ENCODE measurements at places on chromosomes 4 and X.
A peak's percentile ranks its signal among the peaks of the same experiment; 100 is the strongest.

DNA sequence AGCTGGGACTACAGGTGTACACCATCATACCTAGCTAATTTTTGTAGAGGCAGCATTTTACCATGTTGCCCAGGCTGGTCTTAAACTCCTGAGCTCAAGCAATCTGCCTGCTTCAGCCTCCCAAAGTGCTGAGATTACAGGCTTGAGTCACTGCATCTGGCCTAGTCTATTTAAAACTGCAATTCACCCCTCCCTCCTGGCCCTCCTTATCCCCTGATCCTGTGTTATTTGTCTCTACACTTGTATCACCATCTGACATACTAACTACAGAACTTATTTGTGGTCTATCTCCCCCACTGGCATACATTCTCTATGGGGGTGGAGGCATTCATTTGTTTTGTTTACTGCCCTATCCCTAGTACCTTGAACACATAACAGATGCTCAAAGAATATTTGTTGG, 23.7 kb downstream of the CC2D2A start:
- DNase-seq = no peak

DNA sequence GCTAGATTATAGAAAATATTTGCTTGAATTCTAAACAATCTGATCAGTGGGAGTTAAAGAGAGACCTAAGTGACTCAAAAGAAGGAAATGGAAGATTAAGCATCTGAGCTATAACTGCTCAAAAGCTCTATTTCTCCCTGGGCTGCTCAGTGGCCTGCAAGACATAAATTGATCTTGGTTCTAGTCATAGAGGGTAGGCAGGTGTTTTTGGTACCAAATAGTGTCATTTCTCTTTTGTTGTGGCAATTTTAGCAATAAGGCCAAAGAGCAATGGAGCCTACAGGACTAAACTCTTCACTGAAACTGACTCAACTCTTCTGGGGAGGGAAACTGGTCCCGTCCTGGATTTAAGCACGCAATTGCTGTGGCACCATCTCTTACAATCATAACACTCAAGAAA, 33.9 kb upstream of the BMP2K start:
- DNase-seq = no peak

DNA sequence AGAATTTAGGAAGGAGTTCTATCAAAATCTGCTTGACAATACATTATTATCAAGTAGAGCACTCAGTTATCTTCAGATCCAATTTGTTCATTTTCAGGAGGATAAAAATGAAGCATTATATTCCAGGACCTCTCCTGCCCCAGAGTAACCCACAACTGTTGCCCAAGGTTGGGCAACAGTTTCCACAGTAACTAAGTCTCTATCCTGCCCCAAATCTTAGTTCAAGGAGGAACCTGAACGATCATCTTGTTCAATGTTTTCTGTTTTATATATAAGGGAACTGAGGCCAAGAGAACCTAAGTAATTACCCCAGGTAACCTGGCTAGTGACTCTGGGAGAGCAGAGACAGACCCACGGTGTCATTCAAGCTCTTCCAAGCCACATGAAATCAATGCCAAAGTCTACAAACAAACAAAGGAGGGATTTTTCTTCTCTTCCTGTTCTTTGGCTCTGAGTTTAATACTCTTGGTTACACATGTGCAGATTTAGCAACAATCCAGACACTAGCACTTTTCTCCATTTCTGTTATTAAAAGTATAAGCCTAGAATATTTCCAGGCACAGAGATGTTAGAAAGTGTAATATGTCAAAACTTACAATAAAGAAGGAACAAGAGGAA, 105.6 kb downstream of the C4orf51 start:
- DNase-seq = peak; percentile 39

DNA sequence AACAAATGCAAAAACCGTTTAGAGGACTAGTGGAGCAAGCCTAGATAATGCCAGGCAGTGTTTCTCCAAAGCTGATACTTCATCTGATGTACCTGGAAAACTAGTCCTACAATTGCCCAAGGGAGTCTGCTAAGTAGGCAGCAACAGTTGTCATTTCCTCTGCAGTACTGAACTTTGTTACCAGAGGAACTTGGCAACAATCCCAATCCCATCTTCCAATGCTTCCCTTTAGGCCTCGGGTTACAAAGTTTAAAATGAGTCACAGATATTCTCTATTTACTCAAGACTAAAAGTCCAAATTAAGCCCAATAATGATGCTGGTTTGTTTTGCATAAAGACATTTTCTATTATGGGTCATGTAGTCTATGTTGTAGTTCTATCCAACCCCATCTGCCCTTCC, 120.0 kb upstream of the GLRA2 start:
- no peak for DNase-seq

GRCh38 chr4:106978046-106978774, 57.9 kb downstream of the DKK2 start:
- no peak for DNase-seq

GRCh38 chr4:15755321-15756155, 22.6 kb upstream of the CD38 start:
- no peak for DNase-seq

- no peak for DNase-seq
Observed at GRCh38 chr4:41814565-41814964, 66.0 kb upstream of the PHOX2B start.

DNA sequence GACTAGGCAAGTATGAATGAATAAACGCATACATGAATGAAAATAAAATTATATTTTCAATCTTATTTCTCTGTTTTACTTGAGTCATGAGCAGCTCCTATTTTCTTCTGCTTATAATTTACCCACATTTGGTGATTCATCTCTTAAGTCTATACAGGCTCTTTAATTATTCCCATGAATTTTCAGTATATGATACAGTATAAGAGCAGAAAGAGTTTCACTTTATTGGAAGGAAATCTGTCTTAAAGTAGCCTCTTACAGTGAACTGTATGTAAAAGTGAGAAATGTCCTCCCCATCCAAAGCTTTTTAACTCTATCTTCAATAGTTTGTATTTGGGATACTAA, 50.8 kb downstream of the TMEM165 start:
- no peak for DNase-seq

Data from spinal cord (tissue), 10 donors.